ENCODE measurements at places on chromosomes 13 and 19.

DNA sequence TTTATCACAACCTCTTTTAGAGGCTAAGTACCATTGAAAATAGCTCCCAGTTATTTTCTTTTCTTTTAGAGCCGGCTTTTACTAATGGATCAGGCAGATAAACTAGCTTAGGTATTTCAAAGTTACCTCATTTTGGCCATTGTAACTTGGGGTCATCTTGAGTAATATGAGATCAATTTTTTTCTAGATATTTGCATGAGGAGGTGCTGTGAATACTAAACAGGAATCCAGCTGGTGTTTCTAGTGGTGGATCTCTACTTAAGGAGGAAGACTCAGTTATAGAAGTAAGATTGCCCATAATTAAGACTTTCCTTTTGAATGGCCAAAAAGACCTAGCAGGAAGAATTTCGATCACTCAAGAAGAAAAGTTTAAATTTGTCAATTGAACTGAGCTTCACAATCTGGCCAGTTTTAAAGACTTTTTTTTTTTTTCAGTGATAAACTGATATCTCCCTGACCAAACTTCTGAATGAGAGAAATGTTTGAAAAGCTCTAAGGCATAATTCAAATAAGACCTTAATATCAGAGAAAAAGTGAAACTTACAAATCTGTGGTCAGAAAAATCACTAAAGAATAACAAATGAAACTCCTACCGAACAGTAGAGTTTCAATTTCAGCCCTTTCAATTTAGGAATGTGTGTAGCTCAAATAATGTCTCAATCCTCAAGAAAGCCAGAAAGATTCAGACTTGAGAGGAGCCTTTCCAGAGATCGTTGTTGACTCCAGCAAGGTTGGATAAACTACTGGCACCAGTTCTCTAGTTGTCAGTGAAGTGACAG, 11.6 kb upstream of the NAA16 start:
- DNase-seq, result no peak

DNA sequence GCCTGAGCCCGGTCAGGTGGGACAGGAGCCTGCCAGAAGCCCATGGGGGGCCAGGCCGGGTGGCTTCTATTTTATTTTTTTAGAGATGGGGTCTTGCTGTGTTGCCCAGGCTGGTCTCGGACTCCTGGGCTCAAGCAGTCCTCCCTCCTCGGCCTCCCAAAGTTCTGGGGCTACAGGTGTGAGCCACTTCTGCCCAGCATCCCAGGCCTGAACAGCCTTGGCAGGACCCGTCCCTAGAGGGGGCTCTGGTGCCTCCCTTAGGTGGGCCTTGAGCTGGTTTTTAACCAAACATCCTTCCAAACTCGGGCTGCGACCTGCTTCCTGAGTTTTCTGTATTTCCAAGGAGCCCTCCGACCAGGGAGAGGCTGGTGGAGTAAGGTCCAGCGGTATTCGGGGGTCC, 10.5 kb downstream of the COMP start:
- no peak for DNase-seq

DNA sequence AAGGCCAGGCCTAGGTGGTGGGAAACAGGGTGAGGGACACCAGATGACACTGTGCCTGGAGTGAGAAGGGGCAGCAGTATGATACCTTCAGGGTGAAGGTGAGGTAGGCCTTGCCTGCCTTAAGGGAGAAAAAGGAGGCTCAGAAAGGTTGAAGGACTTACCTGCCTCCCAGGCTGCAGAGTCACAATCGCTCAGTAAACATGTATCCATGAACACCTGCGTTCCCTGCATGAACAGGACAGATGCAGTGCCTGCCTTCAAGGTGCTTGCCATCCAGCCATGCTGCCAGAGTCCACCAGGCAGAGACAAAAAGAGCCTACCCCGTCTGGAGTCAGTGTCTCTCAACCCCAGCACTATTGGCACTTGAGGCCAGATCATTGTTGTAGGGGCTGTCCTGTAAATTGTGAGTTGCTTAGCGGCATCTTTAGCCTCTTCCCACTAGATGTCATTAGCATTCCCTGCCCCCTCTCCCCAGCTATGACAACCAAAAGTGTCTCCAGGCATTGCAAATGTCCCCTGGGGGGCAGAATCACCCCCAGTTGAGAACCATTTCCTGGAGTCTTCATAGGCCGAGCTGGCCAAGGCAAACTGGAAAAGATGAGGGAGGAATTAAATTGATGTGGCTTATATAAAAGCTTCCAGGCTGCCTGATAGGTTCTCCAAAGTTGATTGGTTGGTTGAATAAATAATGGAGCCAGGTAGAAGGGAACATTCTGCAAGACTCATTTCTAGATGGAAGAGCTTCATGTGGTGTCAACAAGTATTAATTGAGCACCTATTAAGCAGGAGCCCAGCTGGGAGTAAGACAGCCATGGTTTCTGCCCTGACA, 1.7 kb downstream of the MAP3K10 start:
- DNase-seq, result no peak

- DNase-seq, result no peak
Observed at GRCh38 chr13:39189778-39190177, 151.5 kb downstream of the NHLRC3 start.

GRCh38 chr19:18392417-18392816, 5.0 kb downstream of the LRRC25 start:
- DNase-seq, result no peak

DNA sequence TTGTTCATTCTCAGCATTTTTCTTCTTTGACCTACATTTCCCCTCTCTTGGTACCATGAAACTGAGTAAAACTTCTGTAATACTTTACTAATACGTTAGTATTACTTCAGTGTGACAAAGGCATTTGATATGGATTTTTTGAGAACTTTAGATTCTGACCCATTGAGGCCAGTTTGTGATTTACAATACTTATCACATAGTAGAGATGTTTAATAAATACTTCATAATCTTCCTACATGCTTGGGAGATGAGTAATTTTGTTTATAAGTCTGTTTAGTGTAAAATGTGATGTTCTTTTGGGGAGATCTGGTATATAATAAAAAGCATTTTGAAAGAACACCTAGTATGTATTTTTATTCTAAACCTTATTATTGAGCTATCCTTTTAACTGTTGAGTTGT, 29.7 kb downstream of the GTF2F2 start:
- no peak for DNase-seq

DNA sequence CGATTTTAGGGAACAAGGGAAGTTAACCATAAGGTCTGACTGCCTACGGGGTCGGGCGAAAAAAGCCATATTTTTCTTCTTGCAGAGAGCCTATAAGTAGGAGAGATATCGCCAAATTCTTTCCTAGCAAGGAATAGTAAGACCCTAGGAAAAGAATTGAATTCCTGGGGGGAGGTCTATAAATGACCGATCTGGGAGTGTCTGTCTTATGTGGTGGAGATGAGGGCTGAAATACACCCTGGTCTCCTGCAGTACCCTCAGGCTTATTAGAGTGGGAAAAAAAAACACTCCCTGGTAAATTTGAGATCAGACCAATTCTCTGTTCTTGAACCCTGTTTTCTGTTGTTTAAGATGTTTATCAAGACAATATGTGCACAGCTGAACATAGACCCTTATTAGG, 447.5 kb upstream of the ATXN8OS start:
- no peak for DNase-seq

- peak; percentile 68 for DNase-seq
Observed at GRCh38 chr19:38061294-38061693, 154.3 kb downstream of the SIPA1L3 start.

- no peak for DNase-seq
Observed at GRCh38 chr19:31818798-31819105, 469.5 kb upstream of the TSHZ3 start.

DNA sequence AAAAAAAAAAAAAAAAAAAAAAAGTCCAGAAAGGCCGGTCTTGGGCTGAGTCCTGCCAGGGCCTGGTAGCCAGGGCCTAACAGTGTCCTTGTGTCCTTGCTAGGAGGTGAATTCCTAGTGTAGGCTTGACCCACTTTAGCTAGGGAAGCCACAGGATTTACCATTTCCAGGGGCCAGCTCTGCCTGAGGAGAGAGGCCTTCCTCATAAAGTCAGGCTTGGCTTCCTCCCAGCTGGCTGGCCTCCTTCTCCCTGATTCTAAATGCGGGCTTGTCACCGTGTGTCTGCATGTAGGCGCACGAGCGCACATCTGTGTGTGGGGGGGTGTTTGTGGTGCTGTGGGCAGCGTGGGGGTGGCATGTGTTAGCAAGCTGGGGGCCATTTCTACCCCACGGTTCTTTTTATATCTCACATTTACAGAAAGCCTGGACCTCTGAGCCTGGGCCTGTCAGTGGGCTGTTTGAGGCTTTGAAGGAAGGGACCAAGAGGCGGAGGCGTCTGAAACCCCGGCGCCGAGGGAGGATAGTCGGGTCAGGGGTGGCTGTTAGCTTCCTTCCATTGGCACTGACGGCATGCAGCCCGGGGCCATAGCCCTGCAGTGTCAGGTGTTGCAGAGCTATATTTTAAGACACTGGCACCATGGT, 31.7 kb downstream of the IER2 start:
- no peak for DNase-seq

DNA sequence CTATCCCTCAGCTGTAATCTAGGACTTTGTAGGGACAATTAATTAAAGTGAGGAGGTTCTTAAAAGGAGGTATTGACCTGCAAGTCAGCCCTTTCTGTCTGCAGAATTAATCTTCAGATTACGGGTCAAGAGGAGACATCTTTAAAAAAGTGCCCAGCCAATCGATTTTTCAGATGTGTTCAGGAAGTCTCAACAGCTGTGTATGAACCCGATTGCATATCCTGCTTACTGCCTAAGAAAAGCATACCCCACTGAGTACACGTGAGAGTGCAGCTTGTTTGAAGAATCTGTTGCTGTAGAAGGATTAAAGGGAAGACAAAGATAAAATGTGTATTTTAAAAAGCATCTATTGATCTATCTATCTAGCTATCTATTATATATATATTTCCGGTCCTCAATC, 1194.5 kb downstream of the UQCRFS1 start:
- no peak for DNase-seq

DNA sequence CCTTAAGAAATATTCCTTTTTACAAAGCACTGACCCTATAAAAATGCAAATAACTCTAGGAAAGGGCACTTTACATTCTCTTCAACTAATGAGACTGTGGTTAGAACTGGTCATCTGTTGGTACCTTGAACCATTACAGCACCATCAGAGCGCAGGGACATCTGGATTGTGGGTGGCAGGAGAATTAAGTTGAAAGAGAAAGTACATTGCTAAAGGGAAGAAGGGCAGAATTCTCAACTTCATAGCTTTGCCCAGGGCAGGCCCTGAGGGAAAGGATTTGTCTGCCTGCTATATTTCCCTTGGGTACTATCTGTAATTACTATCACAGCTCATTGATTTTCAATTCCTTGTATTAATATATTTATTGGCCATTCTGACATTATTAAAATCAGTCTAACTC, 196.8 kb downstream of the KLF12 start:
- DNase-seq, result no peak

GRCh38 chr13:98568918-98569317, 8.0 kb downstream of the STK24 start:
- DNase-seq, result no peak

GRCh38 chr13:77176350-77176749, 149.4 kb upstream of the FBXL3 start:
- peak; percentile 70 for DNase-seq

GRCh38 chr13:96082640-96083039, 7.3 kb upstream of the HS6ST3 start:
- DNase-seq, result no peak

DNA sequence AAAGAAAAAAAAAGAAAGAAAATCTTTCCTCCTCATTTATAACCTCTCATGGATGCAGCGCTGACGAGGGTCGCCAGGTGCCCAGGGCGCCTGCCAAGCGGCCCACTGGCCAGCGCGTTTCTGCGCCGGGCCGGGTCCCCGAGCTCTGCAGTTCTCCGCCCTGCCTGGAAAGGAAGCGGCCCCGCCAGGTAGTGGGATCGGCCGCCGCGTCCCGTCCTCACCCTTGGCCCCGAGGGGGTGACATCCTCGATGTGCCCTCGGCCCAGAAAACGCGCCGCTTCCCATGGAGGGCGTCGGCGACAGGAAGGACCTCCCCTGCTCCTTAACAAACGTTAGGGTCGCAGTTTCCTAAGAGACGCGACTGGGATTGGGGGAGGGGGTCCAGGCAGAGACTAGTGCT, 56.9 kb downstream of the ZNF726 start:
- no peak for DNase-seq

DNA sequence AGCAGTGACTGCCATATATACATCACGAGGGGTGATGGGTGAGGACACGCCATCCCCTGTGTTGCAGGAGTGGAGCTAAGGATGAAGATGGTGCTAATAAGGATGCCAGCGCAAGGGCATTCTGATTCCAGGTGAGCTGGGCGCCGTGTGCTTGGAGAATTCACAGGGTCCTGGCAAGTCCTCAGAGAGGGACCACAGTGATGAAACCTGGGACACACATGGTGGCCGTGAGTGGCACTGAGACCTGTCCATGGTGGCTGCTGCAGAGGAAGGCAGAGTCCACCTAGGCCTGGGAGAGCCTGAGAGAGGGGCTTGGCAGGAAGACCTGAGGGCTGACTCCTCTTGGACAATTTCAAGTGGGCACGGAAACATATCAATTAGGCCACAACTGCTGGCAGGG, 65.2 kb downstream of the RFX2 start:
- no peak for DNase-seq

DNA sequence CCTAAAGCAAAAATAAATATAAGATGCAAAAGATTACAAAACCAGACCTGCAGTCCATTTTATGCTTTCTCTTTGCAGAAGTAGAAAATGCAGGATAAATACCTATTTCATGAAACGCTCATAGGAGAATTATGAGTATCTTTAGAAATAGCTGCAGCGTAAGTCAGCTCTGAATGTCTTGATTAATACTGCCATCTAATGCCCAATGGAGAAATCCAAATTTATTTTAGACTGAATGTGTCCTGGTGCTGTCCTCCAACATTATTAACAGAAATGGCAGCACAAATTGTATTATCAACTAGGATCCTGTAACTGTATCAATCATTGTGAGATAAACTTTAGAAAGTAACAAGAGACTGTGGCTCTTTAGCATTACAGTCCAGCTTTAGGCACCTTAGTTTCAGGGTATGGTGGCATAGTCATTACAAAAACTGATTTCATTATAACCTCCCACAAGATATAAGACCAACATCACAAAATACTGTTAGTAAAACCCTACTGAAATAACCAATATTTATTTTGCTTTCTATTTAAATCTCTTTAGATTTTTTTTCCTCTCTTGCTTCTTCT, 162.1 kb upstream of the MIR17HG start:
- no peak for DNase-seq

GRCh38 chr13:110185696-110186095, 121.3 kb downstream of the COL4A1 start:
- peak; percentile 8 for DNase-seq

Measured in non-pigmented ciliary epithelial cell (primary cell).